ENCODE measurements at places on chromosomes 1 and 21.

GRCh38 chr1:106876384-106876783, 180.1 kb upstream of the PRMT6 start:
- no peak for DNase-seq

DNA sequence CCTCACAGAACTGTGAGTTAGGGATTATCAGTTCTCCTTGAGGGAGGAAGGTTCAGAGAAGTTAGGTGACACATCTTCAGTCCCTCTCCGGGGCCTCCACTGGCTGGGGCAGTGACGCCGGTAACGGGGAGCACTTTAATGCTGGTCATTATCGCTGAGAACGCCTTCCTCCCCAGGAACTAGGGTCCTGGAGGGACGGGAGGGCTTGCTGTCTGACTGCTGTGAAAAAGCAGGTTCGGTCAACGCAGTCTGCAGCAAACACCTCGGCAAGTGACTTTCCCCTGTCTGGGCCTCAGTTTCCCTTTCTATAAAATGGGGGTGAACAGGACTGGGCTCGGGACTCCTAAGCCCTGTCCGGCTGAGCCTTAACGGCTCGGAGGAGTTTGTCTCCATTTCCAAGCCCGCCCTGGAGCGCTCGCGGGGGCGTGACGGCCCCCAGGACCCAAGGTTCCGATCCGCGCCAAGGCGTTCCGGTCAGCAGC, 341 bp upstream of the TMEM61 start:
- DNase-seq, result no peak

DNA sequence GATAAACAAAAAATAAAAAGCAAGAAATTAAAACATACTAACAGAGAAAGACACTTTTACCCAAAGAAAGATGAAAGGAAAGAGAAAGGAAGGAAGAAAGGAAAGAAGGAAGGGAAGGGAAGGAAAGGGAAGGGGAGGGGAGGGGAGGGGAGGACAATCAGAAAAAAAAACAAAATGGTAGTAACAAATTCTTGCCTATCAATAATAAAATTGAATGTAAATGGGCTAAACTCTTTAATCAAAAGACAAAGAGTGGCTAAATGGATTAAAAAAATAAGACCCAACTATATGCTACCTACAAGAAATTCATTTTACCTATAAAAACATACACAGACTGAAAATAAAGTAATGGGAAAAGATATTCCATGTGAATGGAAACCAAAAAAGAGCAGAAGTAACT, 372.9 kb upstream of the NFIA start:
- DNase-seq, result no peak

GRCh38 chr1:226001963-226002666, 3.0 kb upstream of the SDE2 start:
- peak; percentile 52 for DNase-seq

DNA sequence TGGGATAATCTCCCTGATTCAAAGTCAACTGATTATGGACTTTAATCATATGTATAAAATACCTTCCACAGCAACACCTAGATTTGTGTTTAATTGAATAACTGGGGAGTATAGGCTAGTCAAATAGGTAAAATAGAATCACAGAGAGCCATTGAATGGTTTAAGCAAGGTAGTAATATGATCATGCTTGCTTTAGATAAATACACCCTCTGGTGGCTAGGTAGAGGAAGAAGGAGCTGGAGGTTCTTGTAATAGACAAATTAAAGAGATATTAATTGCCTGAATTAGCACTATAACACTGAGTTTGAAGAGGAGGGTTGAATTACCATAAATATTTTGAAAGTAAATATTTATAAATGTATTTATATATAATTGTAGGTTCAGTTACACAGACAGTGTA, 40.3 kb downstream of the DIRAS3 start:
- DNase-seq, result no peak

GRCh38 chr1:91828583-91829281, 57.2 kb downstream of the TGFBR3 start:
- DNase-seq, result no peak

GRCh38 chr1:90911353-90911752, 110.5 kb downstream of the ZNF644 start:
- DNase-seq, result no peak

- no peak for DNase-seq
Observed at GRCh38 chr1:19049128-19049768, 92.8 kb upstream of the IFFO2 start.

DNA sequence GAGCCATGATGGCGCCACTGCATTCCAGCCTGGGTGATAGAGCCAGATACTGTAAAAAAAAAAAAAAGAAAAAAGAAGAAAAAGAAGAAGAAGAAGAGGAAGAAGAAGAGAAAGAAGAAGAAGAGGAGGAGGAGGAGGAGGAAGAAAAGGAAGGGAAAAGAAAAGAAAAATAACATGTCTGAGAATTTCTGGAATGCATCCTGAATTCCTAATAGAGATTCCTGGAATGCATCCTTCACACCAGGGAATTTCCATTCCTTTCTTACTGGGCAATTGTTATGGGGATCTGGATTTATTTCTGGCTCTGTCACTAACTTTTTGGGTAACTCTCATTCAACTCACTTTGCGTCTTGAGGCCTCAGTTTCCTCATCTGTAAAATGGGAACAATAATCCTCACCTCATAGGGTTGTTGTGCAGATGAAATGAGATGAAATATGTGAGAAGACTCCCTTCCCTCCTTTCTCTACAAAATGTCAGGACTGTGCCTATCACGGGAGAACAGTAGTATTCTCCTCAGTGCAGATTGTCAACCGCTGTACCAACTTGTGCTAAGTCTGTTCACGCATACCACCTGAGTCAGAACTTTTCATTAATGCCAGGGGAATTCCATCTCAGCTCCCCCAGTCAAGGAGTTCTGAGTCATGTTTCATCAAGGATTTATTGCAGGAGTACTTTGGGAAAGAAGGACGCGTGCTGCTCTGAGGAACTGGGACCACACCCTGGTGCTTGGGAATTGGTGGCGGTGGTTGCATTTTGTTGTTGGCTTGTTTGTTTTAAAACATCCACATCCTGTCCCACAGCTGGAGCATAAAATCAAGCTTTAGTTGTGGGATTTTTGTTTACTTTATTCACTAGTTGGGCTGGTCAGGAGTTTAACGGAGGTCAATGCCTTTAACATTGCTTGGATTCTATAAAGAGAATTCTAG, 42.4 kb upstream of the ROR1 start:
- no peak for DNase-seq

DNA sequence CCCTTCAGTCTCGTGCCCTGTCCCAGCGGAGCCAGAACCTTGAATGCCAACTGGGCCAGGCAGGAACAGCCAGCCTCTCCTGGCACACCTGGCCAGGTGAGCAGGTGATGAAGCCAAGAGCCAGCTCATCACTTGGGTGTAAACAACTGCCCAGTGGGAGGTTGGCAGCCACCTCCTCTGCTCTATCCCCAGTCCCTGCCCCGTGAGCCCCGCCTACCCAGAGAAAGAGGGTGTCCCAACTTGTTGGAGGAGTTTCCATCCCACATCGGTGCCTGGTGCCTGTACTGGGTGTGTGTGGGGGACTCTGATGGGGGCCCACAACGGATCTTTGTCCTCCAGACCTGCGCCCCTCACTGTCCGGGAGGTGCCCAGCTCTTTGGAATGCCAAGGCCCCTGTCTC, 17.8 kb upstream of the FAM131C start:
- DNase-seq, result no peak

- no peak for DNase-seq
Observed at GRCh38 chr21:38990424-38990794, 184.7 kb downstream of the ETS2 start.

DNA sequence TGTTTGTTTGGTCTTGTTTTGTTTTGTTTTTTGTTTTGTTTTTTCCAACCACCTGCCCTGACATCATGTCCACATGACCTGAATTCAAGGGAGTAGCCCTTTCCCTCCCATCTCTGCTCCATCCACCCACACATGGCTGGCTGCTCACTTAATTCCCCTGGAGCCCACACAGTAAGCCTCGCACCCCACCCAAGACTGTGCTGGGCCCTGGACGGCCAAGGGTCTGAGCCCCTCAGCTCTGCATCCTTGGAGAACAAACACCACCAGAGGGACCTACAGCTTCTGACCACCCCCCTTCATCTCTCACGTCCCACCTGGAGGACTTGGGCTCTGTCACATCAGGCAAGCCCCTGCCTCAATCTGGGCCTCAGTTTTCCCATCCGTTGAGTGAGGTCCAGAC, 39.1 kb downstream of the MATN1 start:
- DNase-seq, result no peak

- DNase-seq, result no peak
Observed at GRCh38 chr1:200473698-200474371, 64.0 kb upstream of the ZNF281 start.

DNA sequence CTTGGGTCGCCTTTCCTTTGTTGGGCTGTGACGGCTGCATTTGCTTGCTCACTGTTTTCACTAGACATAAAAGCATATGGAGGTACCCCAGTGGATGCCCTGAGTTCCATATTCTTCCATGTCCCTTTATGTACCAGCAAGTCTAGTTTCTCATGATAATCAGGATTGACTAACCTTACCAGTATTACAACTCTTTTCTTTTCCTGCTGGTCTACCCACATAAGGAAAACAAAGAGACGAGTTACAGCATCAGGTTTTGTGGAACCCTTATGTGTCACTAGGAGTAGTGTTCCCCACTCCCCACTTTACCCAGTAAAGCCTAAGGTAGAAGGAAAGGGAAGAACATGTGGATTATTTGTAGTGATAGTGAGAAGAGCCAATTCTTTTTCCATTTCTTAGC, 16.4 kb upstream of the CENPF start:
- no peak for DNase-seq

DNA sequence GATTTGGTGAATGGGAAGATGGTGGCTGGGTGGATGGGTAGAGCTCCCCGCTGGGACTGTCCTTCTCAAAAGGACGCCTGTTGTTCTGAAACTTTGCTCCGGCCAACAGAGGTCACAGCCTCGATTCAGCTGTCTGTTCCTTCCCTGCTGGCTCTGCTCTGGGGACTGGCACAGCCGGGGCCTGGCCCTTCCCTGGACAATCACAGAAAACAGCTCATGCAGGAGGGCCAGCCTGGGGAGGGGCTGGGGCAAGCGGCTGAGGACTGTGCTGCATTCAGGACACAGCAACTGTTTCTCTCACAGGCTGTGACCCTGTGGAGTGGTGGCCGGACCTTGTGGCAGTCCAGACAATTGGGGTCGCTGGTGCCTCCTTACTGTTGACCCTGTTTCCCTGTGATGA, 110.7 kb upstream of the TMEM51 start:
- no peak for DNase-seq

- DNase-seq, result no peak
Observed at GRCh38 chr1:1600861-1601563, 1.1 kb upstream of the FNDC10 start.

DNA sequence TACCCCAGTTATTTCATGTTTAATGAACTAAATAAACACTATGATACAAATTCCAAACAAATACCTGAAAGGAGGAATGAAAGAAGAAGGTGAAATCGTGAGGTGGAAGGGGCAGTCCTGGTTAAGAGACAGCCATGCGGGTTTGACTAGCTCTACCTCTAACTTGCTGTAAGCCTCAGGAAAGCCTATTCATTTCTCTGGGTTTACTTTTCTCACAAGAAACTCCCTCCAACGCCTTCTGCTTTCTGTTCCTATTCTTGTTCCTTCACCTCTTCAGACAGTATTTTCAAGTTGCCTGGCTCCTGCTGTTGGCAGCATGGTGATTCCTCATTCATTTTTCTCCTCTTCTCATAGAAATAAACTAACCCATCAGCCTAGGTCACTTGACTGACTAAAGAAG, 92.4 kb downstream of the NTPCR start:
- no peak for DNase-seq

DNA sequence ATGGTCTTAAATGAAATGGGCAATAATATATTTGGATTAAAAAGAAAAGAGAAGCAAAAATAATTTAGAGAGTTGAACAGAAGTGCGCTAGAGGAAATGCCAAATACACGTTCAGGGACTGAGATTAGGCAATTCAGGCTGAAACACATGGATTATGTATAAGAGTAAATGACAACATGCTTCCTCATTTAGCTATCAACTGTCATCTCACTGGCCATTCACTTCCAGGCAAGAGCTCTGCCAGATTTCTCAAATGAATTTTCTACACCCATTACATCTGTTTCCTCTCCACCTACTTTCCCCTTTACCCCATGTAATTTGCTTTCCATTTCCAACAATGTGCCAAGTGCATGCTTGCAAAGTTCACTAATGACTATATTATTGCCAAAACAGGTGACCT, 582.4 kb downstream of the LTN1 start:
- DNase-seq, result no peak

DNA sequence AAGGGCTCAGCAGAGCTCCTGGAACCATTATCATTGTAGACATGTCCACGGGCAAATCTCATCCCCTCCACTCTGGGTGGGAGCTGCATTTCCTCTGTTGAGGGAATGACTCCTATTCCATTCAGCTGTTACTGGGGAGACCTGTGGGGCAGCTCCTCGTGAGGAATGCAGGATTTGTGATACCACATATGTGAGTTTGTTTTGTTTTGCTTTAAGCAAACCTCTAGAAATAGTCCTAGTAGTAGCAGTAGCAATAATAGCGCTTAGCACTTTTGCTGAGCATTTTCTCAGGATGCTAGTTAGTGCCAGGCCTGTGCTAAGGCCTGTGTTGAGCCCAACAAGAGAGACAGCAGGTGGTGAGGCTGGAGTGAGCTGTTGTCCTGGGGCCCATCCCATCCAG, 10.8 kb downstream of the OLIG1 start:
- no peak for DNase-seq

GRCh38 chr1:246077476-246077875, 429.6 kb downstream of the SMYD3 start:
- DNase-seq, result no peak

- DNase-seq, result no peak
Observed at GRCh38 chr1:150564051-150564991, 15.1 kb downstream of the MCL1 start.

GRCh38 chr1:42735477-42736105, 4.4 kb downstream of the CLDN19 start:
- no peak for DNase-seq

- no peak for DNase-seq
Observed at GRCh38 chr1:211318576-211319280, 7.9 kb upstream of the TRAF5 start.
